ENCODE measurements at places on chromosomes 1 and 21.

- DNase-seq = no peak
Measured at GRCh38 chr1:220997791-220998190, 118.5 kb downstream of the HLX start.

DNA sequence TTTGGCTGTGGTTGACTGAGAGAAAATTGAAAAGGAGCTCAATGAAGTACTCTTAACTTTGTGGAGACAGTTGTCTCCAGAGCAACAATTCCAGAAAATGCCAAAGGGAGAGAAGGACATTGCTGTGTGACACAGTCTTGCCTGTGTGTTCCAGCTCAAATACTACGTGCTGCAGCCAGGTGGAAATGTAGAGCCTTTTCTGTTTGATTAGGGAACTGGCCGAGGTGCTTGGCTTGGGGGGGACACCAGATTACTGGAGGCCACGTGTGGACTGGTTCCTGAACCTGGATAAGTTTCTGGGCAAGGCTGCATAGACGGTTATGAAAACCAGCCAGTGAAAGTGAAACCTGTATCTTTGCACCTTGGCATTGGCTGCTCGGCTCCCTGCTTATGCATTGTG is 217.9 kb downstream of the CTH start:
- DNase-seq = no peak

GRCh38 chr1:221097479-221098281 is 218.4 kb downstream of the HLX start:
- no peak for DNase-seq

DNA sequence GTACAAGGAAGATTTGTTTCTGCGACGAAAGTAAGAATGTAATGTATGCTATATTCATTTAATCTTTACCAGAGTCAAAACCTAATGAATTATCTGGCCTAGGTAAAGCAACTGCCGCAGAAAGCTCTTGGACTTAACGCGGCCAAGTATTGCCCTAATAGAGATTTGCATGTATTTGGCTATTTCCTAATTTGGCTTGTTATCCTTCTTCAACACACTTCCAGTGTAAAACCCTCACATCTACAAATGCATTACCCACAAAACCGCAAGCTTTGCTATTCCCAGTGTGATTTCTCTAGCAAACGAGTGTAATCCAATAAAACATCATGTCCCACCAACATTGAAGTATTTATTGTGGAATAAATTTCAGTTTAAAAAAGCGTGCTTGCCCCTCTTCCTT is 123.8 kb upstream of the LMO4 start:
- no peak for DNase-seq

GRCh38 chr21:25577424-25578055 is 29.7 kb downstream of the MRPL39 start:
- DNase-seq = no peak
